ENCODE measurements at places on chromosomes 2 and 18.

DNA sequence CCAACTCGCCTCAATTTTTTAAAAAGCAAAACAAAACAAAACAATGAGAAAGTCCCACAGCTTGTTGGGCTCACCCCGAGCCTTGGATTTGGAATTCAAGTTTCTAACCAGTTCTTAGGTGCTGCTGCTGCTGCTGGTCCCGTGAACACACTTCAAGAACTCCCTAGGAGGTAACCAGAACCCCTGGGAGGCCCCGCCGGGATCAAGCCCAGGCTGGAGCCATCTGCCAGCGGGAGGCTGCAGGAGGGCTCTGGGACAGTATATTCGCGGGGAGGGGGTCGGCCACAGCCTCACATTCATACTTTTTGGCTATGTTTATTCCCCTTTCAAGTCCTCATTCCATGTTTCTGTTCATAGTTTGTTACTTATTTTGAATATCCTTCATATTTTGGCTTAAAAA lies 223.4 kb downstream of the TFCP2L1 start:
- DNase-seq = no peak

GRCh38 chr18:56574861-56575260 lies 63.5 kb downstream of the TXNL1 start:
- no peak for DNase-seq

DNA sequence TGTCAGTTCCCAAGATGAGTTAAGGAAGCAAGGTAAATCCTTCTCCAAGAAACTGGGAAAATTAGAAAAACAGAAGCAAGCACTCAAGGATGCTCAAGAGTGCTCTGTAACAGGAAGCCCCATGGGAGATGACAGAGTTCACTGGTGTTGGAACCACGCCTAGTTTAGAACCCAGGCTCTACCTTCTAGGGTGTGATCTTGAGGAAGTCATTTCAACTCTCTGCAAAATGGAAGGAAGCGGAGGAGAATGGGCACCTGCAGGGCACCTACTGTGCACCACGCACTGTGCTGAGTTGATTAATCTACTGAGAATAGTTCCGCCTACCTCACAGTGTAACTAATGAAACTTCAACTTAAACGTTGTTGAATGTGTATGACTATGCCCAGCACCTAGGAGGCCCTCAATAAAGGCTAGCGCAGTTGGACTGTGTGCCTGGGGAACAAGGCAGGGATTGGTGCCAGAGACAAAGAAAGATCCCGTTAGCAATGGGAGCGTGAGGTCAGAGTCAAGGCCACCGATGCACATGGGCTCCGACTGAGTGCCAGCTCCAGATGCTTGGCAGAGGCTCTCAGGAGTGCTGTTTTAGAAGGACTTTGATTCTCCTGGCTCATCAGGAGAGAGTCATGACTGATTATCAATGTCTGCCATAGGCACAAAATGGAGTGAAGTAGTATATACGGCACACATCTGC lies 93.7 kb downstream of the MAPK4 start:
- no peak for DNase-seq

DNA sequence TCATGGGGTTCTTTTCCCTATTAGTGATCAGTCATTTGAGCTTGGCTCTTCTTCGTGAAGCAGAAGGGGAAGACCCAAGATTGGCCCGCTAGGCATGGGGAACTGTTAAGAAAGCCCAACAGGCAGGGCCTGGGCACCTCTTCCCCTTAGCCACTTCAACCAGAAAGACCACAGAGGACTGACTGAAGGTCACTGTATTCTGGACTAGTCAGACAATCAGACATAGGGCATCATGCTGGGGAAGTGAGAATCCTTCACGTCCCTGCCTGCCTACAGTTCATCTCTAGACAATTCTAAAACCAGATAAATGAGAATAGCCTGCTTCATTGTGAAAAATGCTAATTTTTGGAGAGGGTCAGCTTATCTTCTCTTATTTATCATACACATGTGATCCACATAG lies 28.1 kb downstream of the FAP start:
- DNase-seq = no peak

GRCh38 chr18:2653467-2653866 lies 2.1 kb upstream of the SMCHD1 start:
- no peak for DNase-seq

- DNase-seq = no peak
These were observed 90.6 kb upstream of the FAM124B start for GRCh38 chr2:224492531-224492930.

DNA sequence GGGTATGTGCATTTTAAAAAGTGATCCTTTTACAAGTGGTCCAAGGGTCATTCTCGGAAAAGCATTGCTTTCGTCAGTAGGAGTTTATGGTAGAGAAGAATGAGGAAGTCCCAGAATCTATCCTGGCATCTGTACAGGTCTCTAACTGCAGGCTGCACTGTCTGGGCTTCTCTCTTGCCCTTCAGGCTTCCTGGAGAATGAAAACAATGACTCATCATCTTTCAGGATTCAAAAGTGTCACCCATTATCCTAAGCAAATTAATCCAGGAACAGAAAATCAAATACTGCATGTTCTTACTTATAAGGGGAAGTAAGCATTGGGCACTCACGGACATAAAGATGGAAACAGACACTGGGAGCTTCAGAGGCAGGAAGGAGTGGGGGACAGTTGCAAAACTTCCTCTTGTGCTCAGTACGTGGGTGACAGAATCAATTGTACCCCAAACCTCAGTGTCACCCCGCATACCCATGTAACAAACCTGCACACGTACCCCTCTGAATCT lies 60.2 kb upstream of the TXNDC2 start:
- DNase-seq = no peak

DNA sequence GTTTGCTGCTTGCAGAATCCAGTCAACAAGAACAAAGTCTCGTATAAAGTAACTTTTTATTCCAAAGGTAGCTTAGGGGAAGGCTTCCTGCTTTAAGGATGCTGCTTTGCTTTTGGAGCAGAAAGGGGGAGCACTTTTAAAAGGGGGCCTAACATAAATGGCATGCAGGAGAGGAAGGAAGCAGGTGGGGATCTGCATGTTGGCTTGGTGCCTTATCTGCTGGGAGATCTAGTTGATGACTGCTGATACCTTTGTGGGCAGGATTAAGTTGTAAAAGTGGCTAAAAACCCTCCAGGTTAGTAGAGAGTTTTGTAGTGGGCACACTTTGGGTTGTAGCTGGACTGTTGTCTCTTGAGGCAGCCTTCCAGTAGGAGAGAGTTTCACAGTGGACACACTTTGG lies 22.5 kb downstream of the UBR3 start:
- DNase-seq = no peak

DNA sequence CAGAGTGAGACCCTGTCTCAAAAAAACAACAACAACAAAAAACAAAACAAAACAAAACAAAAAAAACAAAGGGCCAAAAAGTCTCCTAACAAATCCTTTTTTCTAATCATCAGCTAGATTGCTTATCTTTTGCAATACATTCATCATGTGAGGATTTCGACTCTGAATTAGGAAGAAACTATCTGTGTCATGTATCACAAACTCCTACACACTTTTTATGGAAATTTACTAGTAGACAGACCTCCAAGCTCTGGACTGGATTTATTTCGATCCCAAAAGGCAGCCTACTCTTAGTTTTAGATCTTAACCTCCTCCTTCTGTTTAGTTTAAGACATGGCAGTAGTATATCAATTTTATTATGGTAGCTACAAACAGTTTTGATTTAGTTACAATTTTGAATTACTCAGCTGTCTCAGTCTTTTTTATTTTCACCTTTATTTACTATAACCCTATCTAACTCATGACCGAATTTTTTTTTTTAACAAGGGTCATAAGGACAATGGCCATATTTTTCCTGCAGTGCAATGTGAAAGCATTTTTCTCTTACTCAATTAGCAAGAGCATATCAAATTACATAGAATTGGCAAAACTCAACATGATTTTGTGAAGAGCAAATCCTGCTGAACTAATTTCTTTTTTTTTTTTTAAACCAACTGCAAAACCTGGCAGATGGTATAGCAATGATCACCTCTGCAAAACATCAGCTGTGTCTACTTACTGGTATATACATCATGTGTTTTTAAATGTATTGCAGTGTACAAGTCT lies 10.7 kb upstream of the CCDC88A start:
- DNase-seq = no peak

DNA sequence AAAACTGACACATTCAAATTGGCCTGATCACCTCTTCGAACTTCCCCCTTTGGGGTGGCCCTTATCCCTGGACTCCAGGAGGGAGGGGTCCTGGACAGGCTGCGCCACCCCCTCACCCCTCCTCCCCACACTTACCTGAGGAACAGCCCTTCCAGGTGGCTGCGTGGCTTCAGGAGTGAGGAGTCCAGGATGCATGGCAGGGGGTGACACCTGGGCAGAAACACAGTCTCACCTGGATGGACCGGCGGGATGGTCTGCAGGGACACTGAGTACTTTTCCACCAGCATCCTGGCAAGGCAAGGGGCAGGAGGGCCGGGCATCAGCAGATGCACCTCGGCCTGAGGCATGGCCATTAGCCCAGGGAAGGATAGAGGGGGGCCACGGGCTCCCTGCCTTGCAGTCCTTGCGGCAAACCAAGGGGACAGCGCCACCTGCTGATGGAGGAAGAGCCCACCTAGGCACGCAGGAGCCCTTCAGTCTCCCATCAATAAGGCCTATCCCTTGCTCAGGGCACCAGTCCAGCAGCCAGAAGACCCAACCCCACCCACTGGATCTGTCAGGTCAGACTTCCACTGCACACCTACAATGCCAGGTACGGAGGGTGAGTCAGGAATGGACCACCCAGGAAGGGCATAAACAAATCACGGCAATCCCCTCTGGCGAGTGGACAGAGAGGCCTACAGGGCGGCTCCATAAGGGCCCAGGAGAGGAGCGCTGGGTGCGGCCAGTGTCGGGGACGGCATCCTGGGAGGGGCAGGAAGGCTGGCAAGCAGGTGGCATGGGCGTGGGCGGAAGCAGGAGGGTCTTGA lies 26.0 kb downstream of the FAM178B start:
- DNase-seq = peak; percentile 67

GRCh38 chr2:85355073-85355410 lies 473 bp downstream of the ELMOD3 start:
- DNase-seq = no peak

DNA sequence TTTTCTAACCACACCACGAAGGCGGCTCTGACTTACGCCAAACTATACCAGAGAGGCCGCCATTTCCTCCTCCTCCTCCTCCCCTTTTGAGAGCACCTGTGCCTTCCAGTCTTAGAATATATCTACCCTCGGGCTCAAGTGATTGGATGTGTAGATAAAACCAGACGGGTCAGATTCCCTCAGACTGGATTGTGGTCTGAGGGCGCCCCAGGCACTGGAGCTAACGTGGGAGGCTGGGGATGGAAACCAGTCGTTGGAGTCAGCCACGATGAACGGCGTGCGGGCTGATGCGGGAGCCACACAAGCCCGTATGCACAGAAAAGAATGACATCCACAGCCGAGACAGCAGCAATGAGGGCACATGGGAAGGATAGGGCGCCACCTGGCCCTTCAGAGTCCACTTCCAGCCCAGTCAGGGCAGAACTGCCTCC lies 12.3 kb upstream of the ODC1 start:
- no peak for DNase-seq

DNA sequence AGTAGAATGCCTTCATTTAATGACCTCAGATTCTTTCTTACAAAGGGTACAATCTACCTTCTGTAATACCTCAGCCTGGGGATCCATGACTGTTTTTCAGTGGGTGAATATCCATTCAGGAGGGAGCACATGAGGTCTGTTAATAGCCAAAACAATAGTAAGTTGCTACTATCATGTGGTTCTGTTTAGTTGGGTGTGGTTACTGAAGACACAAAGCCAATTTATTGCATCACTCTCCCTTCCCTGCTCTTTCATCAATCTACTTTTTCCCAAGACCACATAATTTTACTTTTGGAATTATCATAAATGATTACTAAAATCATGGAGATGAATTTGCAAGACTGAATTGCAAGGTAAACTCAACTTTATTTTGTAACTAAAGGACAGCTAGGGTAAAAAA lies 254.2 kb downstream of the GALNT13 start:
- DNase-seq = no peak

- no peak for DNase-seq
These were observed 70.7 kb downstream of the SOS1 start for GRCh38 chr2:39050109-39050508.

GRCh38 chr2:144267239-144267638 lies 252.7 kb downstream of the ZEB2 start:
- DNase-seq = no peak

DNA sequence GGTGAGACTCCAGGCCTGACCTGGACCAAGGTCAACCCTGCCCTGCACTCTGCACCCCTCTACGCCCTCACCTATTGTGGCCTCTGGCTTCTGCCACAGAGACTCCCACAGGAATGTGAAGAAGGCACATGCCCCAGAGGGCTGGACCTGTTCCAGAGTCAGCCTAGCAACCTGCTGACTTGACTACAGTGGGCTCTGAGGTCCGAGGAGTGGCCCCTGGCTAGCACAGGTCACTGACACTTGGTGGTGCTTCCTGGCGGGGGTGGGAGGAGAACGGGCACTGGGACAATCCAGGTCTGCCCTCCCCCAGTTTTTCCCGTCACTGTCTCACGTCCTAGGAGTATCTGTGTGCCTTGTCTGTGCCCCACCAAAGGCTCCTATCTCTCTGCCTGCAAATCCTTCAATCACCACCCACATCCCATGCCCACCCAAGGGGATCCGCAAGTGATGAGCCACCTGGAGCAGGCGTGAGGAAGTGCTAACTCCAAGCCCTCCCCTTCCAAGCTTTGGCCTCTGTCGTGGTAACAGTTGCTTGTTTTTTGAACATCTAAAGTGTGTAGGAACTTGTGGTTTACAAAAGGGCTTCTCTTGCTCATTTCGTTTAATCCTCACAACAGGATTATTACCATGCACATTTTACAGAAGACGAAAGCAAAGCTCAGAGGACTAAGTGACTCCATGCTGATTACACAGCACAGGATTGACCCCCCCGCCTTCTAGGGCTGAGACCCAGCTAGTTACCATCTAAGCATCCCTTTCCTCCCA lies 86.2 kb downstream of the MCFD2 start:
- no peak for DNase-seq

GRCh38 chr2:9705196-9705595 lies 74.4 kb upstream of the YWHAQ start:
- DNase-seq = no peak

DNA sequence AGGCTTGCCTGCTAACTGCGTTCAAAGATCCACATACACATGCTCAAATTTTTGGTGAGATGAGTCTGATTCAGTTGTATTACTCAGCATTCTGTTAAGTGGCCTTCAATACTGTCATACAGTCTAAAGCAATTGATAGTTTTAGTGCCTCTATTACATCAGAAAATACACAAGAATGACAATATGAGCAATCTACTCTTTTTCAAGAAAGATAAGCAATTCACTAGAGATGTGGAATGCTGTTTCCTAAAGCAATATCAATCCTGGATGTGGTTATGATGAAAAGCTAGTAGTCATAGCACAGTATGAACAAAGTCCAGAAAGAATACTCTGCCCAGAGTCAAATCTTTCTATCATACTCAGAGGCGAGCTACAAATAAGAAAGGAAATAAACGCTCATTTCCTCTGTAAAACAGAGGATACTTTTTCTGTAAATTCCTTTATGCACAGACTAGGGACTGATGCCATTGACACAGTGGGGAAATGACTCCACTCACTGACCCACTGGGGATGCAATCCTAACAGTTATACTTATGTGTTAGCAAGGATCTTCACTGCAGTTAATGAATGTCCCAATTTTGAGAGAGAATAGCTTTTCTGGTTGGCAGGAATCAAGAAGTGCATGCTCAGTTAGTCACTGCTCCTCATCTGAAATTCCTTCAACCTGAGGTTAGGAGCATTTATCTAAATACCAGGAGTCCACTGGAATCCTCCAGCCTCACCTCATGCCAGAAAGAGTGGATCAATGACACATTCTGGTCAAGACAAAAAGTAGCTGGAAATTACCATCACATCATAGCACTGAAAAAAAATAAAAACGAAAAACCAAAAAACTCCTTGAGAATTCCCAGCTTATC lies 83.3 kb downstream of the PDE11A start:
- no peak for DNase-seq

All from stimulated activated CD8-positive, alpha-beta memory T cell treated with anti-CD3 and anti-CD28 coated beads, Interleukin-15, amount 100 ng/mL, for 24 hours (primary cell).